NCI-H2029 (cell line): ENCODE measurements at places on chromosomes 3 and 15.

GRCh38 chr3:29771602-29772001 is 490.7 kb downstream of the RBMS3 start:
- DNase-seq: no peak

DNA sequence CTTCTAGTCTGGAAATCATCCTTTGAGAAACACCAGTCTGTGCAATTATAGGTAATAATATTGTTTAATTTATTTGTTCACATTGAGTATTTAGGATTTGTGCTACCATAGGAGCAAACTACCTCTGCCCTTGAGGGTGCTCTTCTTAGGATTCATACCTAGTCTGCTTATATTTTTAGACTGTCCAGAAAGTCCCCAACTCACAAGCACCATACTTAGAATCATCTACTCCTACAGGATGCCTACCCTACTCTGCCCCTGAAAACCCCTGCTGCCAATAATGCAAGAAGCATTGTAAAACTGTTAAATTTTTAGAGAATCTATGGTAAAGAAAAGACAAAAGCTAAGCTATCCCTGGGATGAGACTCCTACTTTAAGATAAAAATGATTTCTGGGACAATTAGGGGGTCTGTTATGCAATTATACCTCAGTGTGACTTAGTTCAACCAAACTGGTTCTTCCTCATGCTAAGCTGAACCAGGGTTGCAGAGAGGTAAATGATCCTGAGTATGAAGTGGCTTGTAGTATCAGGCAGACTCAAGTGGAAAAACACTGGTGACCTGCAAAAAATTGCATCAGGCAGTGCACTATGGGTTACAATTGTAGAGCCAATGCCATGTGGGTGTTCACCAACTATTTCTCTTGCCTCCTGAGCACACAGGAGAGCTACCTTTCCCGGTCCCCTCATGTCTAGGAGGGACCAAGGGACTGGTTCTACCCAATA is 133.3 kb downstream of the TNIK start:
- DNase-seq: no peak

DNA sequence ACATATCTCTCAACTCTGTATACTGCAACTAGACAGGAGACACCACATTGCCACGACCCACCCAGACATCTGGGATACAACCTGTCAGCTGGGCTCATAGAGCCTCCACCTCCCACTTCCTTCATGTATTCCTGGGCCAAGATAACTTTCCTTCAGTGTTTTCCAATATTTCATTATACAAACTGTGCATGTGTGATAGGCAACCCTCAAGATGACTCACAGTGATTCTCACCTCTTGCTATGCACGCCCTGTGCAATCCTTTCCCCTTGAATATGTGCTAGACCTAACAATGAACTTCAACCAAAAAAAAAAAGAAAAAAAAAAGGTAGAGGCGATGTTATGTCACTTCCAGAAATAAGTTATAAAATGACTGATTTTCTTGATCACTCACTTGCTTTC is 138.0 kb upstream of the ALCAM start:
- DNase-seq: no peak

- DNase-seq: no peak
Measured at GRCh38 chr3:127914584-127914983, 448 bp upstream of the KBTBD12 start.

- no peak for DNase-seq
Measured at GRCh38 chr3:194079702-194080172, 56.2 kb upstream of the HES1 start.
